Stimulated activated CD4-positive, alpha-beta T cell treated with anti-CD3 and anti-CD28 coated beads, Interleukin-2, amount 100 ng/mL, for 4 hours (primary cell): ENCODE measurements at places on chromosomes 5 and 9.

- peak; percentile 6 for DNase-seq
Observed at GRCh38 chr5:171882118-171882517, 96.5 kb downstream of the SMIM23 start.

GRCh38 chr9:129023908-129024233, 4.3 kb downstream of the SH3GLB2 start:
- DNase-seq, result no peak

DNA sequence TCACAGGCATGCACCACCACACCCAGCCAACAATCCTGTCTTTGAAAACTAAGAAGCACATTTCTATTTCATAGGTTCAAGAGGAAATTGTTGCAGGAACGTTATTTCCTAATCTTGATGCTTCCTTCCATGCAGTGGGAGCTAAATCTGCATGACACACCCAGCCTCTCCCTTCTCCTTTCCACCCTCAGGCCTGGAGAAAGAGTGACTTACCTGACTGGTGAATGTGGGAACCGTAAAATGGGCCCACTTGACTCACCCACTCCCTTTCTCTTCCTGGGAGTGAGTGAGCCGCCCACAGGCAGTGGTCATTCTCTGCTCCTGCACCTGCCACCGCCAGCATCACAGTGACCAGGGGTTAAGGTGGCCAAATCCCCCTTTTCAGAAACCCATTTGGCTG, 78.2 kb downstream of the C9orf50 start:
- DNase-seq, result no peak

- no peak for DNase-seq
Observed at GRCh38 chr9:20144197-20144596, 355.4 kb upstream of the SLC24A2 start.

GRCh38 chr5:76960004-76960625, 7.3 kb downstream of the CRHBP start:
- no peak for DNase-seq

DNA sequence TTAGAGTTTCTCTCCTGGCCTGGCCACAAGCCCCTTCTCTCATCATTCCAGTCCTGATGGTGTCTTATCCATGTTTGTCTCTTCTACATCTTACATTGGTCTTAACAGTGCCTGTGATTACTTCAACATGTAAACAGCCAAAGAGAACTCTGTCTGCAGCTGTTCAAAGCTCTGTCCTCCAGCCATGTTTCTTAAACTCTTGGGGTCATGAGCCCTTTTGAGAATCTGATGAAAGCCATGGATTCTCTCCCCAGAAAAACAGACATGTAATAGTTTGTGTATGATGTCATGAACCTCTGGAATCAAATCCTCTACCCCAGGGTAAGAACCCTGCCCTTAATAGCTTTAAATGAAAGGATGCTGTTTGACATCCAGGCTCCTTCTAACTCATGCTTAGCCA, 30.1 kb downstream of the MAMDC2 start:
- no peak for DNase-seq

GRCh38 chr5:52073993-52074689, 690.9 kb downstream of the ISL1 start:
- DNase-seq, result no peak

GRCh38 chr5:179276838-179277395, 68.3 kb downstream of the ADAMTS2 start:
- DNase-seq, result no peak

DNA sequence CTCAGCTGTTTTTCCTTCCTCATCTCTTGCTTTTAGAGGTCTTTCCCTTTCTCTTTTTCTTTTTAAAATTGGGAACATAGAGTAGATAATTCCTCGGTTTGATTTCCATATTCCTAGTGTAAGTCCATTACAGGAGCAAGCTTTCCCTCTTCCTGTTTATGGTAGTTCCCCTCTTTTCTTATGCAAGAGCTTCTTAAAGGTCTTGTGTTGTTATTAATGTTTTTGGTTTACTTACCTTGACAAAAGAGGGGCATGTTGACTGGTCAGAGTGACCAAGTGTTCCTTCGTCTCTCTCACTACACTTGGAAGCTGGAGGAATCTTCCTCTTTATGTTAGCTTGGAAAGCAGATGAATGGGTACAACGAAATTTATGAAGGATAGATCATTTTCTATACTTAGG, 8.3 kb downstream of the ATG10 start:
- no peak for DNase-seq

DNA sequence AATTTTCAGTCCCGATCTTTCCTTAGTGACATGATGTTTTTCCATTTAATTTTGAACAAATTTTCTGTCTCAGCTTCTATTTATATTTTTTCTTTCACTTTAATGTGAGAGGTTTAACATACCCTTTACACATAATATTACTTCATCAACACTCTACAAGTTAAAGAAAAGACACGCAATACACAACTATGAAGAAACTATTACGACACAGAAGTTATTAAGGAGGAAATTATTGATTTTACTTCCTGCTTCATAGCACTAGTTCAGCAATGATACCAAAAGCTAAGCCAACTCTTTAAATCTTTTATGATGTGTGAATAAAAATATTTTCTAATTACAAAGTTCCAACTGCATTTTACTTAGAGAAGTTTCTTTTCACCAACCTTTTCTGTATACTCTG, 432.3 kb upstream of the DAB2 start:
- no peak for DNase-seq

- no peak for DNase-seq
Observed at GRCh38 chr5:38961691-38962090, 112.5 kb downstream of the RICTOR start.

DNA sequence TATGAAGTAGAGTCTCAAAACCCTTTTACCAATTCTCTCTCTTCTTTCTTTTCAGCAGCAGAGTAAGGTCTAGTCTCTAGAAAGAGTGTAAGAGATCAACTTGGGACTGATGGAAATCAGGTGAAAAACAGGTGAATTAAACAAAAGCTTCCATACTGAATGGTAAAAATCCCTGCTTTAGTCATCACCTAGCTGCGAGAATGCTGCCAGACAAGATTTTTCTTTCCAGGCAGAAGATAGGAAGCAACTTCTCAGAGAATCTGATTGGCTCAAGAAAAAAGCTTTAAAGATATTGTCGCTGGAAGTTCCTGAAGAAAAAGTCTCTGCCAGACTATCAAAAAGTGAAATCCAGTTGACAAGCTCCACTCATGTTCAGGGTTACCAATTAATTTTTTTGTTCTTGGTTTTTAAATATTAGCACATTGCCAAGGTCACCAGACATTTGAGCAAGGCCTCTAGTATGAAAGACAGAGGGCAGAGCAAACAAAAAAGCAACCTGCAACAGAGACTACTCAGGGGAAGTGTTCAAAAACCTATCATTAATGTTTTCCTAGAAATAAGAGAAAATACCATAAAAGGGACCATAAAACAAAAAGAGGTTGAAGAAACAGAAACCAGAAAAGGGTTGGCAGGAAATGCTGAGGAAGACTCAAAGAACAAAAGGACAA, 9.3 kb downstream of the CDO1 start:
- no peak for DNase-seq

DNA sequence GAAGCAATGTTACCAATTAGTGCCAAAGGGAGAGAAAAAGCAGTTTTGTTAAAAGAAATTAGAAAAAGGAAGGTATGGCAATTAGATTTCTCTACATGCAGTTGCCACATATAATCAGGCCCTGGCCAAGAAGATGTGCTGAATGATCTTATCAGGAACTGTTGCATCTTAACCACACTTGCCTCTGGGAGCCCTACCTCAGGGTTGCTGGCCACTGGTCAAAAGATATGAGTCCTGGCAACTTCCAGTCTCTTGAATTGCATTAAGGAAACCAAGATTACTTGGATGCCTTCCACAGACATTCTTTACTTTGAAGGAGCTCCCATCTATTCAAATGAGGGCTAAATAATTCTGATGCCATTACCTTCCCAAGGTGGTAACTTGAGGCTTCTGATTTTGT, 60.4 kb downstream of the TNC start:
- no peak for DNase-seq

DNA sequence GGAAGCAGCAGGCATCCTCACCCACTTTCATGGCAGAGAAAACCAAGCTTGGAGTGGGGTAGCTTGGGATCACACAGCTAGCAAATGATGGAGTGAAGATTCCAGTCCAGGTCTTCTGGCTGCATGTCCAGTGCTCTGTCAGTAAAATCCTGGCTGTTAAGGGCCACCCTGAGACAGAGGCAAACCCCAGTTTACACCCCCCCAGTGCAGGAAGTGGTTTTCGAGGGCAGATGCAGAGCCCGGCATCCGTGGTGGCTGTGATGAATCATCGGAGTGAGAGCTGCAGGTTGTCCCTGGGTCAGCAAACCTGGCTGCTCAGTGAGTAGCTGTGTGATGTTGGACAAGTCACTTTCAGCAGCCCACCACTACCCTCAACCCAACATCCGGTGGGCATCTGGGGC, 115.4 kb downstream of the RGS3 start:
- DNase-seq, result peak; percentile 76

GRCh38 chr5:40681363-40682153, 1.8 kb downstream of the PTGER4 start:
- peak; percentile 36 for DNase-seq

- DNase-seq, result no peak
Observed at GRCh38 chr5:32687499-32687831, 23.7 kb upstream of the NPR3 start.

- no peak for DNase-seq
Observed at GRCh38 chr5:150816946-150817345, 29.4 kb upstream of the IRGM start.

DNA sequence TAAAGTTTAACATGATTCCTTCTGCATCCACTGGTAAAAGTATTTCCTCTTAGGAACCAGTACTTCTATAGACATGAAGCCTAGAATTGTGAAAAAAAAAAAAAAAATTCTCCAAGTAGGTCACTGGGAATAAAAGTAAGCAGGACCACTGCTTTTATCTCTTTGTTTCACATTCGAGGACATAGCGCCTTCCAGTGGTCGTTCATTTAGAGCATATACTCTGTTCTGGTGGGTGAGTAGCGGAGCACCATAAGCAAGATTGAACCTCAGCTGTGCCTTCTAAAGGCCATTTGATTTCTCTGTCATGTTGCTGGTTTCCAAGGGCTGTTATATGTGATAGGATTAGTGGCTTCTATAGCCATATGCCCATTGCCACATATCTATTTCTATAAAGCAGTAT, 393.1 kb downstream of the TMEM232 start:
- DNase-seq, result no peak

GRCh38 chr5:170361116-170361515, 28.1 kb downstream of the KCNMB1 start:
- no peak for DNase-seq

GRCh38 chr5:120808606-120809005, 344.5 kb downstream of the PRR16 start:
- no peak for DNase-seq

- no peak for DNase-seq
Observed at GRCh38 chr5:60945813-60946187, 795 bp downstream of the NDUFAF2 start.

DNA sequence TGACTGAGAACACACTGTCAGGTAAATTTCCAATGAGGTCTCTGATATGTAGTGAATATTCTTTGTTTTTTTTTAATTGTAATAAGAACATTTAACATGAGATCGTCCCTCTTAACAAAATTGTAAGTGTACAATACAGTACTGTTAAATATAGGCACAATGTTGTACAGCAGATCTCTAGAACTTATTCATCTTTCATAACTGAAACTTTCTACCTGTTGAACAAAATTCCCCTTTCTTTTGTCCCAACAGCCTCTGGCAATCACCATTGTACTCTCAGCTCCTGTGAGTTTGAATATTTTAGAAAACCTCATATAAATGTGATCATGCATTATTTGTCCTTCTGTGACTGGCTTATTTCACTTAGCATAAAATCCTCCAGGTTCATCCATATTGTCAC, 10.6 kb upstream of the PRLR start:
- DNase-seq, result no peak

GRCh38 chr9:124790801-124791505, 14.0 kb downstream of the OLFML2A start:
- no peak for DNase-seq

DNA sequence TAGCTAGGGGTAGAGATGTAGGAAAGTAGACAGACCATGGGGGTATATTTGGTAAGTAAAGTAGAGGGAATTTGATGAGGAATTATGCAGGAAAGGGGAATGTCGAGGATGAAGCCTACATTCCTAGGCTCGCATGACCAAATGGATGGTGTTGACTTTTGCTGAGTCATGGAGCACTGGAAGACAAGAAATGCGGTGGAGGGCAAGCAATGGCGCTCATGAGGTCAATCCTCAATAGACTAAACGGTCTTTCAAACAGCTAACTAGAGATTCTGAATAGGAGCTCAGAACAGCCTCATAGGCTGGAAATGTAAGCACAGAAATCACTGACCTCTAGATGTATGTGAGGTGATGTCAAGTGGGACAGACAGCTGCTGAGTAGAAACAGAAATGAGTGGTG, 50.7 kb upstream of the FST start:
- no peak for DNase-seq

DNA sequence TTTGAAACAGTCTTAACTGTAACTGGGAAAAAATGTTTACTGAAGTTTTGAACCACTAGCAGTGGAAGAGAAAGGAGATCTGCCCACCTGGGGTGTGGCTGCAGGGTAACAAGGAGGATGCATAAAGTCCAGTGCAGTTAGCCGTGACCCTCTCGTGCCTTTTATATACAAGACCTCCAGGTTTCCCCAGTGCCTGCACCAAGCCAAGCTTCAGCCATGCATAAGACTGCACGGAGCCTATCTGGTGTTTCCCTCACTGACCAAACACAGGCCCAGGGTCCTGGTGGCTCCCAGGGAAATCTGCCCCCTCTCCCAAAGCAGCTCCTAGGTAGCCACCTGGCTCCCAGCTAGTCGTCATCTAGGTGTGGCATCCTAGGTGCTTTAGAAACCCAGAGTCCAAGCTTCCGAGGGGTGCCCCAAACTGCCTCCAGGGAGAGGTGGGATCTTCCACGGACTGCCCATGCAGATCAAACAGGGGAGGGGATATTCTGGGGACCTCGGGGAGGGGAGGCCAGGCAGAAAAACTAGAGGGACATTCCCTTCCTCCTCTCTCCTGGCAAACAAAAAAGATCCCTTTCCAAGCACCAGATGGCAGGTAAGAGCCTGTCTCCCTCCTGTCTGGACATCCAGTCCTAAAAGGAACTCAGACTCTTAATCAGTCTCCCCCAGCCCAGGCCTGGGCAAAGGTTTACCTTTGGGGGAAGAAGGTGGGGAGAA, 2.7 kb downstream of the SHB start:
- no peak for DNase-seq

- DNase-seq, result no peak
Observed at GRCh38 chr9:8863886-8864544, 1064.4 kb upstream of the DMAC1 start.

DNA sequence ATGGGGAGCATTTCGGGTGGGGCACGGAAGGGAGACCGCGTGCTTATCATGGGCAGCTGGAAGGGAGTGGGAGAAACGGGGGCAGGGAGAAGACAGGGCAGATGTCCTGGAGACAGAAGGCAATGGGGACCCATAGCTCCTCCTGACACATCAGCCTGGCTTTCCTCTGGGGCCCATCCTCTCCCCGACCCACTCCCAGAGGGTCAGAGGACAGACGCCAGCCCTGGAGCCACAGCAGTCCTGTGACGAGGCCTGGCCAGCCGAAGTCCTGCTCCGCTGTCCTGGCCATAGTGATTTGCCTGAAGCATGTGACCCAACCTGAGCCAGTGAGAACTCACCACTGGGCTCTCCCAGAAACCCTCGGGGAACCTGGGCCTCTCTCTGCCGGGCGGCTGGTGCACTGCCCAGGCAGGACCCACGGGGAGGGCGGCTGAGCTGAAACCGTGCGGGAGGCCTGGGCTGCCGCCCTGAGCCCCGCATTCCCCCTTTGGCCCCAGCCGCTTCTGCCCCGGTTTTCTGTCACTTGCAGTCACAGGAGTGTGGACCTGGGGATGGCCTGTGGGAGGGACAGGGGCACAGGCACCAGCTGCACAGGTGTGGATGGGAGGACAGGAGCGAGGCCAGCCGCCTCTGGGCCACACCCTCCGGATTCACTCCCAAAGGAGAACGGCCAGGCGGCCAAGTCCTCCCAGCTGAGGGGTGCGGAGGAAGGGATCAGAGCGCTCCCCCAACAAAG, 19.8 kb downstream of the ADAMTS2 start:
- DNase-seq, result no peak
